ENCODE measurements at places on chromosomes 4 and X.

- DNase-seq: no peak
These were observed 56.2 kb downstream of the TRIML1 start for GRCh38 chr4:188195389-188195985.

DNA sequence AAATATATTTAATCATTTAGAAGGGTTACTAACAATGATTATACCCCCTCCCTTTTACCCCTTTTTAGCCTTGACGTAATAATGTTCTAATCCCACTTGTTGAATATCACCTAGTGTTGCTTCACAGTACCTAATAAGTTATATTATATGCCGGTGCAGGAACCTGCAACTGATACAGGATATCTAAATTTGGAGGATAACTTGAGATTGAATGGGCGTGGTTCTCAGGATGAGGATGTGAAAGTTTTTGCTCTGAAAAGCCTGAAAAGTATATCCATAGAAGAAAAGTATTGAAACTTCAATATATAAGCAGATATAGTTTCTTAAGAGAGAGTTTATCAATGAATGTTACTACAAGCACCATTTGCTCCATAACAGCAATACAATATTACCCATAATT lies 59.8 kb downstream of the ZNF711 start:
- DNase-seq: no peak

- no peak for DNase-seq
These were observed 31.2 kb downstream of the PRIMPOL start for GRCh38 chr4:184680698-184681097.

DNA sequence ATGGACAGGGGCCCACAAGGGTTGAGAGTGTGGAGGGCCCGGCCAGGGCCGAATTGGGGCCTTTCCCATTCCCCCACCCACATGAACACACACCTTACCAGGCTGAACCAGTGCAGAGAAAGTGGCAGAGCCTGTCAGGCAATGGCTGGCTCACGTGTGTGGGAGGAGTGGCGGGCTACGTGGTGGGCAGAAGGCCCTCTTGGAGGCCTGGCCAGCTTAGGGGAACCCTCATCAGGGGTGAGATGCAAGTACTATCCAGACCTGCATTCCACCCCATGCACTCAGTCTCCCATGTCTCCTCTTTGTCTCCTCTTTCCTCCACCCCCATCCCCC lies 965 bp downstream of the TCEAL4 start:
- DNase-seq: no peak

DNA sequence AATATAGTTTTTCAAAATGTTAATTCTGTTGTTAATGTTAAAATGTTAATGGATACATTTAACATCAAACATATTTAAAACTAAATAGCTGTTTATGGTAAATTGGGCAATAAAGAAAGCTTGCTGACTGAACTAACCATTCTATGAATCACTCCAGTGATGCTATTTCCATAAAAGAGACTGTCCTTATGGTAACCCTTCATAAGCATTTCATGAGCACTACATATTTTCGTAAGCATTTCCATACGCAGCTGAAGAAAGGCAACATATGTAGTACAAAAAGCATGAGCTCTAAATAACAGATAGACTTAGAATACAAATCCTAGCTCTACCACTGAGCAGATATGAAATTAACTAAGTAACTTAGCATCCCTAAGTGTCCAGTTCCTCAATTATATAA lies 188.9 kb downstream of the COL25A1 start:
- no peak for DNase-seq

Measured in activated CD4-positive, alpha-beta T cell treated with anti-CD3 and anti-CD28 coated beads for 24 hours (primary cell).